Choroid plexus epithelial cell (primary cell): ENCODE measurements at places on chromosomes 4 and X.

DNA sequence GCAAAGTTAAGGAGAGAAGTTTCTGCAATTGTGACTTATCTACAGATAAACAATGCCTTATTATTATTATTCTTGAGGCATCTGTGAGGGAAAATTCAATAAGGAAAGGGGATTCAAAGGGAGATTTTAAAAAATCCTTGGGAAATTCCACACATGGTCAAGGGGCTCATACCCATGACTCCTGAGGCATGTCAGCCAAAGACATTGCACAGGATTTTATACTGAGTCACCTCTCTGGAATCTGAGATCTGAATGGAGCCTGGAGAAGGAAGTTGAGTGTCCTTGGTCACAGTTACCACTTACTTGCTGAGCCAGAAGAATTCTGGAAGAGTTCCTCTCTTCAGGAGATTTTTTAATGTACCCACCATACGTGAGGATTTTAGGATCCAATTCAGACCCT is 14.4 kb upstream of the CXCL8 start:
- DNase-seq, result peak; percentile 94

GRCh38 chr4:137451172-137451825 is 81.0 kb downstream of the PCDH18 start:
- DNase-seq, result peak; percentile 13

DNA sequence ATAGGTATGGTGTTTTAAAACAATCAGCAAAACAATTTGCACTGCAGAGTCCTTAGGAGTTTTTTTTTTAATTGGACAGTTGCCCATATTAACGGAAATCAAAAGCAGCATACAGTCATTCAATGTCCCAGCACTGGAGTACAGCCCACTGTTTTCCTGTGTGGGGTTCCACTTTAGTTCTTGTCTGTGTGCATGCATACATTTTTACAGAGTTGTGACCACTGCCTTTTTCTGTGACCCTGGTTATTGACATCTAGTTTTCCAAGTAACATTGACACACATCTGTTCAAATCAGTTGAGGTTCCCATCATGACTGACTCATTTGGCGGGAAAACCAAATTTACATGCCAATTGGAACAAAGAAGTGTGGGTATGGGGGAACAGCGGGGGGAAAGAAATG is 83.3 kb downstream of the HPRT1 start:
- DNase-seq, result no peak

DNA sequence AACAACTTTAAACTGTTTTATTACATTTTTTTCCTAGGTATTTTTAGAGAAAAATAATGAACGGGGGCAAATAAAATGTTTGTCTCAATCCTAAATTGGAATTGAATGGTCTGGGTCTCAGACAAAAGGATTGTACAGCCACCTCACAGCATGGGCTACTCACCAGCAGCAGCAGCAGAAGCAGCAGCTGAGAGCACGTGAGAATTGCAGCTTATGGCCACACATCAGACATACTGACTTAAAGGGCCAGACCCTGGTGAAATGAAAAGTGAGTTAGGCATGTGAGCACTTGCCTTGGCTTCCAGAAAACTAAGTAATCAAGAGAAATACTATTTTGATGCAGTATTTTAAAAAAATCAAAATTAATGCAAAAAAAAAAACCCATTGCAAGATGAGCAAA is 56.6 kb downstream of the AASDH start:
- peak; percentile 66 for DNase-seq

- peak; percentile 59 for DNase-seq
These were observed 156.9 kb downstream of the AFAP1 start for GRCh38 chr4:7782783-7783182.

GRCh38 chr4:80434238-80434637 is 98.7 kb downstream of the CFAP299 start:
- peak; percentile 16 for DNase-seq

- no peak for DNase-seq
These were observed 194.0 kb downstream of the LDB2 start for GRCh38 chr4:16704489-16704888.

- no peak for DNase-seq
These were observed 199.2 kb upstream of the MAOA start for GRCh38 chrX:43456906-43457305.

DNA sequence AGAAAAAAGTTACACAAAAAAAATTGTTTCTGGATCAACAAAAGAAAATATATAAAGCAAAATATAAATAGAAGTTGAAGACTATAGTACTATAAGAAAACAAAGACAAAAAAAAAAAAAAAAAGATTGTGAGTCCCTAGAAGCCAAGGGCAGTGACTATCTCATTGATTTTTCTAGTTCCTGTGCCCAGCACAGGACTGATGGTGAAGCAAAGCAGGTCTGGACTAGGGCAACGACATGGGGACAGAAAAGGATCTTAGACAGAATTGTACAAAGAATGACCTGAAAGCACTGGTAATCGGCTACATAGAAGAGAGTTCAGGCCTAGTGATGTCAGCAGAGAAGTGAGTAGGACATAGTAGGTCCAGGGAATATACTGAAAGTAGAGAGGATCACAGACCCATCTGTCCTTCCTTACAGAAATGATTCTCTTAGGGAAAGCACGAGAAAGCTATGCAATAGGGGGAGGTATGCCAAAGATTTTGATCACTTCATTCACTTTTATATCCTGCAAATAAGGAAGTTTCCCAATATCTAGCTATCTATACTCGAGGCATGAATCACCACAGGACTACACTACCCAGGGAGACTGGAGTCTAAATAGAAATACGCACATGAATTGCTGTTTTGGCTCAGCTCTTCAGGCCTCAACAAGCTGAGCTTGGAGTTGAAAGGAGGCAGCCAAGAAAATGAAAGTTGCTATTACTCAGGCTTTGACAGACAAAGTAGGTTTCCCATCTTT is 230.9 kb upstream of the GPC4 start:
- peak; percentile 84 for DNase-seq

DNA sequence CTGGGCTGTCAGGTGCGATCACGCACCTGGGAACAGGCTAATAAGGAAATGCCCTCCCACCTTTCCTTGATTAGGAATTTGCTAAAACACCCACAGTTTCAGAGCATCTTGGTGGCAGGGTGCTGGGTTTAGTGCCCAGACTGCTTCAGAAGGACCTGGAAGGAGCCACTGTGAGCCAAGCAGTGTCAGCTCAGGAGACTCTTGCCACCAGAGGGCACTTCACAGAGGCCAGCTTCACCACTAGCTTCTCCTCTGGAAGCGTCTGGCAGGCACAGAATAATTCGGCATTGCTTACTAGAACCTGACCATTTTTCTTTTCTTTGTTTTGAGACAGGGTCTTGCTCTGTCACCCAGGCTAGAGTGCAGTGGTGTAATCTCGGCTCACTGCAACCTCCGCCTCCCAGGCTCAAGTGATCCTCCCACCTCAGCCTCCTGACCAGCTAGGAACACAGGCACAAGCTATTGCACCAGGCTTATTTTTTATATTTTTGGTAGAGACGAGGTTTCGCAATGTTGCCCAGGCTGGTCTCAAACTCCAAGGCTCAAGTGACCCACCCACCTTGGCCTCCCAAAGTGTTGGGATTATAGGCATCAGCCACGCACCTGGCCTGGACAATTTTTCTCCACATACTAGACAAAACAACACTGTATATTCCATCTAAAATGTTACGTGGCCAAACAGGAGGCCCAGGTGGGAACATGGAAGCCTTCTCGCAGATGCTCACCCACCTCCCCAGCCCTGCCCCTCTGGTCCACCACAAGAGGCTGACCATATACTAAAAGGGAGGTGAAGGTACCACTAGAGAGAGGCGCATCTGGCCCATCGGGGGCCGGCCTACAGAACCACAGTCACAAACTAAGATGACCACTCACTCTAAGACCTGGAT is 14.1 kb downstream of the NOP14 start:
- no peak for DNase-seq

DNA sequence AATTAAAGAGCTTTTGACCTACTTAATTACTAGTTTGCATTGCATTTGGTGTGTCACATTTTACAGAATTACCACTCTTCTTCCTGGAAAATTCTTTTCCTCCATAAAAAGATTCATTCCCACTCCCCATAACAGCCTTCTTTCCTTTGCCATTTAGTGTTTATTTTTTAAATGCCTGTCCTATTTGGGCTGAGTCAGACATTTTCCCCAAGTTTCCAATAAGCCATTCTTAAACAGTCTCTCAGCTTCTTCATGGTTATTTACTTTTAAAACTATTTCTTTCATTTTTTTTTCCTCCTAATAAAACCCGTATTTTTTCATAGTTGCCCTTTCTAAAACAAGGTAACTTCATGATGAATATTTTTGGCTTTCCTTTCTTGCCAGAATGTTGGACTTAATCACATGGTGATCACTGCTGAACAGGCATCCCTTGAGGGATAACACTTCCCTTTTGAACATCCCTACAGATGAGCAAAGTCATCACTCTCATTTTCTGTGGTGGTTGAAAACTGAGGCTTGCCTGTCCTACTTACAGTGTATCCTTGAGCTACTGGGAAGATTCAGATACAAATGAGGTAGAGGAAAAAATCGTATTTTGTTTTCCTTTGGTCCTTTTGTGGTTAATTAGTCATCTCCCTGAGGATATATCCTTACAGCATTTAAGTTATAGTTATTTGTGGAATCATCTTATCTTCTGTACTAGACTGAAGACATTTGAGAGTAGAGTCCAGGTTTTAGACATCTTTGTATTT is 520.5 kb upstream of the NR3C2 start:
- DNase-seq, result peak; percentile 20

DNA sequence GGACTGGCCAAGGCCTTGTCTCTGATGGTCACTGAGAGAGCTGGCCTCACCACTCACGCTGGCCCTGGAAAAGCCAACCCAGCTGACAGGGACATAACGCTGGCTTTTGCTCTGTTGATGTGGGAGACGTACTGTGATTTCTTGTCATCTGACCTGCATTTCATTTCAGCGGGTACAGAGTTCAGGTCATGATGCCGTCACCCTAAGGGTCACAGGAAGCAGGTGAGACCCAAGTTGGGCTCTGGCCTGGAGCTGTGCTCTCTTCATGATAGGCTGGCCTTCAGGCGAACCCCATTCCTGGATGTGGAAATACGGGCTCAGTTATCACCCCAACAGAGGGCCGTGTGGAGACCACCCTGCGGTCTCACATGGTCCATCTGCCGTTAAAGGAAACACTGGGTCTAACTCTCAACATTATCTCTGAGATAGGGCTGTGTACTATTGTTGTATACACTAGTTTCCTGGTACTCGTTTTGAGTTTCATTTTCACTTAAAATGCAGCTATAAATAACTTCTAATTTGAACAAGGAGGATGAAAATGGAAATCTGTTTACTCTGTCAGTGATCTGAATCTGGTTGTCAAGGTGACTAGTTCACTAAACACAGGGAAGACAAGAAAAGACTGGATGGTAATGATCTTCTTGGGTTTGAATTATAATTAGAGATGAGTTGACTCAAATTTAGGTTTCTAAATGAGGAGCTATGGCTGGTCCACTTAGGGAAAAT is 89.1 kb downstream of the TBC1D9 start:
- no peak for DNase-seq

DNA sequence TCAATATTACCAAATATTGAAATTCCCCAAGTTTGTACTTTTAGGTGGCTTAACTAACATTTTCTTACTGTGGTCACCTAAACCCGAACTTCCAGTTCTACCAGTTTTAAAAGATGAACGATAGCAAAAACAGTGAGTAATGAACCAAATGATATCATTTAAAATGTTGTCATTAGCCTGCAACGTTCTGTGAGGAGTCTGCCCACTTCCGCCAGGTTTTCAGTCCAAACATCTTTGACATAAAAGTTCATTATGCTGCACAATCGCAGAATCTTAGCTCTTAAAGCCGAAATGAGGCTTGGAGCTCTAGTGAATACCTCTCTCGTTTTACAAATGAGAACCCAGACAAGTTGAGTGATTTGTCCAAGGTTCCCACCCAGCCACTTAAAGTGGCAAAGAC is 762 bp downstream of the PIGA start:
- DNase-seq, result peak; percentile 30

DNA sequence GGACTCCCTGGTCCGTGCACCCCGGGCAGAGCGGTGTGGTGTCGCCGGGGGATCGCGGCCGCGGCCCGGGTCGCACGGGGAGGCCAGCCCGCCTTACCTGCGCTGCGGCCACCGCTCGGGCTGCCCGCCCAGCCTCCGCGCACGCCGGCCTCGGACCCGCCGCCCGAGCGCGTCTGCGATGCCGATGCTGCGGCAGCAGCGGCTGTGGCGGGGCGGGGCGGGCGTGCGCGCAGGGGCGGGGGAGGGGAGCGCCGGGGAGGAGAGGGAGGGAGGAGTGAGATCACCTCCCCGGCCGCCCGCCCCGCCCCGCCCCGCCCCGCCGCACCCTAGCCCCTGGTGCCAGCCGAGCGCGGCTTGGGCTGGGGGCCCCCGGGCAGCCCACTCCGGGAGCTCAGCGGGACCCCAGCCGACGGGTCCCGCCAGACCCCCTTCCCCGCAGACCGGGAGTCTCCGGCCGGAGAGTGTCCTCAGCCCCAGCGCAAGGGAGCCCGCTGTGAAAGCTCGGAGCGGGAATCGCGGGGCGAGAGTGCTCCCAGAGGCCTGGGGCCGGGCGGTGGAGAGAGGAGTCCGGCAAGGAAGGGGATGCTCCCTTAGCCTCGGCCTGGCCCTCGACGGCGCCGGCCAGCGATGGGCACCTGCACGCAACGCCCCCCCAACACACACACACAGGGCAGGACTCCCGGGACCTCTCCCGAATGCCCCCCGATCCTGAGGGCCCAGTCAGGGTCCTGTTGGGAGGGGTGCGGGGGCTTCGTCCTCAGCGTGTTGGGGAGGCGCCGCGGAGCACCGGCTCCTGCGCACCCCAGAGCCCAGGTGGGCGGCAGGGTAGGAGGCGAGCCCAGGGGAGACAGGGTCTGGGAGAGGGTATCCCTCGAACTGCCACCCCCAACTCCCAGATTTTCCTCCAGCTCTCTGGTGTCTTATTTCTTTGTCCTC is at the start of gene L1CAM:
L1CAM (minus strand) TSS at position 206 of the 936 bp plus-strand sequence. CDS start 10,337 bp downstream, outside the sequence.
- DNase-seq, result no peak

GRCh38 chr4:39715788-39716187 is 17.9 kb downstream of the UBE2K start:
- DNase-seq, result no peak

DNA sequence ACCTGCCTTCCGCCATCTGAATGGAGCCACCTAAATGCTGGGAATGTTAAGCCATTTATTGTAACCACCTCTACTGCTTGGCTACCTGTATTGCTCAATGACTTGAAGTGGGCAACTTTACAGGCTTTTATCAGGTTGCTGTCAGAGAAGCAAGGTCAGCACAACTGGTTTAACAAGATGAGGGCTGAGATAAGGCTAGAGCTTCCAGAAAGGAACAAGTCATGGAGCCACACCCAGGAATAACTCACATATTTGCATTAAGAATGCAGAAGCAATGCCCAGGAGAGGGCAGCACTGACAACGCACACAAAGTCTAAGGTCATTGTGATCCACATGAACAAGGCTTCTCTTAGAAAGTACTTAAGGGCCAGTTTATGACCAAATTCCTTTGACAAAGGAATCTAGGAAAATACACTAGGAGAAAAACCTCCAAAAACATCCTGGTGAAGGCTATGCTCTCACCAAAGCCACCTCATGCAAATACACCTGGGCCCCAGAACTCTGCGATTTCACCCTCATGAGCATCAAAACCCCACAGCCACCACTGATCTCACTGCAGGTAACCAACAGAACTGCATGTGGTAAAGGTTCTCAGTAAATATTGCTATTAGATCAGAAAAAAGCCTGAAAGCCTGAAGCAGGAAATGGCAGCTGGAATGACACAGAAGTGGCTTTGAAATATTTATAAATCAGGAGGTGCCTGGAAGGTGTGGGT is 15.0 kb upstream of the STS start:
- DNase-seq, result peak; percentile 77
